ENCODE measurements at places on chromosomes 13 and 19.

GRCh38 chr13:37561031-37561430 lies 37.5 kb downstream of the POSTN start:
- no peaks in the 10 kb centered on the region for H3K27me3 ChIP-seq
- no peaks in the 10 kb centered on the region for H3K36me3 ChIP-seq
- no peak overlapping the region for H3K27ac ChIP-seq
- DNase-seq = no peak

DNA sequence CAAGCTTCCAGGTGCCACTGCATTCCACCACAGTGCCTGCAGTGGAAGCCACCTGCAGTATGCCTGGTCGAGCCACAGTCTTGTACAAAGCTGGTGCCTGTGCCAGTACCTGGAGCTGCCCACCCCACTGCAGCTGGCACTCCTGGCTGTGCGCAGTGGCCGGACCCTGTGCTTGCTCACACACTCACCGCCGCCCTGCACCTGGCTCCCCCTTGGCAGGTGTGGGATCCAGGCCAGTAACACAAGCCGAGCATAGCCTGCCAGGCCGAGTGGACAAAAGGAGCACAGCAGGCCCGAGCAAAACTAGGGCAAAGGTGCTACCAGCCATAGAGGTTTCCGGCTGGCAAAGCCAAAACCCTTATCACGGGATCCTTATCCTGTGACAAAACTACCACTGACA lies 18.5 kb downstream of the UGGT2 start:
- no peak overlapping the region for H3K4me3 ChIP-seq
- H3K27me3 ChIP-seq = no peaks in the 10 kb centered on the region
- H3K4me1 ChIP-seq = no peaks in the 10 kb centered on the region
- H3K36me3 ChIP-seq = no peaks in the 10 kb centered on the region
- DNase-seq = no peak
- no peak overlapping the region for H3K27ac ChIP-seq

- H3K4me1 ChIP-seq = peaks cover 53% of the 10 kb centered on the region
- peak within 1 kb of the TSS; percentile 82 for H3K27ac ChIP-seq
- H3K27me3 ChIP-seq = no peaks in the 10 kb centered on the region
- DNase-seq = peak; percentile 89
- H3K36me3 ChIP-seq = peaks cover 8% of the 10 kb centered on the region
- H3K4me3 ChIP-seq = peak within 1 kb of the TSS; percentile 90
These were observed at the start of the genes MAN2B1 and WDR83 for GRCh38 chr19:12666265-12667048. Gene MAN2B1 (minus strand): TSS chr19:12666742. CDS start chr19:12666701, 41 bp downstream. Gene WDR83 (plus strand): TSS chr19:12666807. CDS start chr19:12669791, 2,984 bp downstream.

DNA sequence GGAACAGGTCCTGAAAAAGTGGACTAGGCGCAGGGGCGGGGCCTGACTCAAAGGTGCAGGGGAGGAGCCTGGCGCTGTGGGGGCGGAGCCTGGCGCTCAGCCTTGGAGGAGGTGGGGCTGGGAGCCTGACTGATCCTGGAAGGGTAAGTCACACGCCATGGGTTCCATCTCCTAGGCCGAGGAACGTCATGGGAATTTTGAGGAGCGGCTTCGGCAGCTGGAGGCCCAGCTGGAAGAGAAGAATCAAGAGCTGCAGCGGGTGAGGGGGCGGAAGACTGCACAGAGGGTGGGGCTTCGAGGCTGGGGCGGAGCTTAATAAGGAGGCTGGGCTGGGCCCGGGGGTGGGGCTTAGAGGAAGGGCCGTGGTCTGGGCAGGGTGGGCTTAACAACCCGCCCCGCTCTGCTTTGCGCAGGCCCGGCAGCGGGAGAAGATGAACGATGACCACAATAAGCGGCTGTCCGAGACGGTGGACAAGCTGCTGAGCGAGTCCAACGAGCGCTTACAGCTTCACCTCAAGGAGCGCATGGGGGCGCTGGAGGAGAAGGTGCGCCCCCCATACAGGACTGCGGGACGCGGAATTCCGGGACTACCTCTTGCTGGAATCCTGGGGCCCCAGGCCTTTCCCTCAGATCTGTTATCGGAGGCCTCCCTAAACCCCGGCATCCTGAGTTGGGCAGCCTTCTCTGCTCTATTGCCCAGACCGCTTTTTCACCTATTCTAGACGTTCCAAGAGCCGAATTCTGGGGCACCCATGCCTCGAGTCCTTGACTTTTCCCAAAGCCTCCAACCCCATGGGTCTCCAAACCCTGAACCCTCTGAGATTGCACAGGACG lies 14.5 kb downstream of the PPFIA3 start:
- no peaks in the 10 kb centered on the region for H3K36me3 ChIP-seq
- DNase-seq = peak; percentile 74
- H3K4me3 ChIP-seq = peak overlapping the region; percentile 81

Measured in activated T-cell treated with anti-CD3 and anti-CD28 coated beads, Interleukin-2, amount 50 U/mL, for 72 hours (primary cell).